ENCODE measurements at places on chromosomes 6 and 20. TPM values are rescaled to one million over a fixed set of nuclear protein-coding genes. Genes with fewer than 3 reads are reported as not detected.

The SYCP2L gene
- 0.66 TPM for total RNA-seq

- H3K27ac ChIP-seq: no peak overlapping the region
- DNase-seq: no peak
- H3K4me1 ChIP-seq: no peaks in the 10 kb centered on the region
Observed at GRCh38 chr6:24205020-24205492, 79.0 kb downstream of the NRSN1 start.

- DNase-seq: no peak
- no peaks in the 10 kb centered on the region for H3K4me1 ChIP-seq
- no peak overlapping the region for H3K27ac ChIP-seq
- H3K36me3 ChIP-seq: no peaks in the 10 kb centered on the region
- H3K27me3 ChIP-seq: no peaks in the 10 kb centered on the region
- no peak overlapping the region for H3K4me3 ChIP-seq
Observed at GRCh38 chr20:15278041-15278440, 940.6 kb upstream of the FLRT3 start.

GRCh38 chr6:44594481-44594880 is 207.0 kb downstream of the CDC5L start:
- H3K36me3 ChIP-seq: no peaks in the 10 kb centered on the region
- no peaks in the 10 kb centered on the region for H3K4me1 ChIP-seq
- no peak overlapping the region for H3K27ac ChIP-seq

- no peaks in the 10 kb centered on the region for H3K36me3 ChIP-seq
- no peak overlapping the region for H3K27ac ChIP-seq
- H3K27me3 ChIP-seq: no peaks in the 10 kb centered on the region
- no peak for DNase-seq
- H3K4me3 ChIP-seq: no peak overlapping the region
- H3K4me1 ChIP-seq: no peaks in the 10 kb centered on the region
Observed at GRCh38 chr6:154318721-154319120, 37.9 kb downstream of the IPCEF1 start.
